ENCODE measurements at places on chromosomes 4 and X. TPM values are rescaled to one million over a fixed set of nuclear protein-coding genes. Genes with fewer than 3 reads are reported as not detected.

- peak; percentile 5 for DNase-seq
Observed at GRCh38 chr4:7159923-7160322, 32.4 kb upstream of the SORCS2 start.

- no peak for DNase-seq
Observed at GRCh38 chr4:62399242-62399641, 1199.1 kb downstream of the ADGRL3 start.

DNA sequence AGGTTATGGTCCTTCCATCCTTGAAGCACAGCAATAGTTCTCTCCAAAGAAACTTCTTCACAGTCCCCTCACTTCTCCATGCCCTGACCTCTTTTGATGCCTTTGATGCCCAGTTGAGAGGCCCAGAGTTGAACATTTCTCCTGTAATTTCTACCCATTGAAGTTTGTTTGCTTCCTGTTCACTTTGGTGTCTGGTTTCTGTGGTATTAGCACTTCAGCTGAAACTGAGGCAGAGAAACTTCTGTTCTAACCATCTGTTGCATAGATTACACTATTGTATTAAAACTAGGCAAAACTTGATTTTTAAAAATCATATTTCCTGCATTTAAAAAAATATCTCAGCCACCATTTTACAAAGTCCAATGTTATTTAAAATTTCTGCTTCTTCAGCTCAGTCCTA lies 89.8 kb upstream of the ADGRG2 start:
- DNase-seq = no peak

The REELD1 gene
- total RNA-seq = 2.4 TPM

The TCEAL5 gene
- not detected for total RNA-seq

GRCh38 chr4:84451546-84451945 lies 47.5 kb downstream of the NKX6-1 start:
- DNase-seq = no peak

DNA sequence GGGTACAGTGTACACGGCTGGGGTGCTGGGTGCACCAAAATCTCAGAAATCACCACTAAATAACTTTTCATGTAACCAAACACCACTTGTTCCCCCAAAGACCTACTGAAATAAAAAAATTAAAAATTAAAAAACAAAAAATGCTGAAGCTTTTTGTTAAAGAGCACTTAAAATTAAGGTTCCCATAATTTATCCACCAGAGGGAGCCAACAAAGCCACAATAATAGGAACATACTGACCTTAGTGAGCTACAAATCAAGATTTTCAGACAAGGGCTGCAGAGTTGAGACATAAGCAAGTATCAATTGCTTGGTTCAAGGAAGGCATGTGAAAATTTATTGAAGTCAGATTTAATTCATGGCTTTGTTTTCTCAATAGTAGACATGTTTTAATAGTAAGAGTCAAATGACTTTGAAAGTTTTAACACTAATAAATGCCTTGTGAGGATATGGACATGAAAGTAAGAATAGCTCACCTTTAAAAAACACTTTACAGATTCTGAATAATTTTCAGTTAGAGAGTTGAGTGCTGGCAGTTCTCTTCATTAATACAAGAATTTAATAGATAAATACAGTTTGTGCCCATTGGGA lies 43.0 kb upstream of the SCOC start:
- no peak for DNase-seq

DNA sequence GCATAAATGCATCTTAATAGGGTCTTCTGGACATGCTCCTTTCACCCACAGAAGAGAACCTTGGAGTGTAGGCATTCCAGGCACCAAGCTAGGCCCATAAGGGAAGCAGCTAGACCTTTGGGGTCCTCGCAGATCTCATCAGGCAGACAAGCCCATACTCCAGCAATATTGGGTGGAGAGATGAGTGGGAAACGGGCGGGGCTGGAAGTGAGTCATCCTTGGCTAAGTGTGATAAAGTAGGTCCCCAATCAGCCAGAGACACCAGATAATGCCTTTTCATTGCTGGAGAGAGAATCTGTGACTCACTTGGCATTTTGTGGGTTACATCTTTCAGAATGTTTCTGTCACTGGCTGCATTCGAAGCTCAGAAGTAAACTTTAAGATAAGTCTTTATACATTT lies 133.3 kb upstream of the MBNL3 start:
- no peak for DNase-seq

DNA sequence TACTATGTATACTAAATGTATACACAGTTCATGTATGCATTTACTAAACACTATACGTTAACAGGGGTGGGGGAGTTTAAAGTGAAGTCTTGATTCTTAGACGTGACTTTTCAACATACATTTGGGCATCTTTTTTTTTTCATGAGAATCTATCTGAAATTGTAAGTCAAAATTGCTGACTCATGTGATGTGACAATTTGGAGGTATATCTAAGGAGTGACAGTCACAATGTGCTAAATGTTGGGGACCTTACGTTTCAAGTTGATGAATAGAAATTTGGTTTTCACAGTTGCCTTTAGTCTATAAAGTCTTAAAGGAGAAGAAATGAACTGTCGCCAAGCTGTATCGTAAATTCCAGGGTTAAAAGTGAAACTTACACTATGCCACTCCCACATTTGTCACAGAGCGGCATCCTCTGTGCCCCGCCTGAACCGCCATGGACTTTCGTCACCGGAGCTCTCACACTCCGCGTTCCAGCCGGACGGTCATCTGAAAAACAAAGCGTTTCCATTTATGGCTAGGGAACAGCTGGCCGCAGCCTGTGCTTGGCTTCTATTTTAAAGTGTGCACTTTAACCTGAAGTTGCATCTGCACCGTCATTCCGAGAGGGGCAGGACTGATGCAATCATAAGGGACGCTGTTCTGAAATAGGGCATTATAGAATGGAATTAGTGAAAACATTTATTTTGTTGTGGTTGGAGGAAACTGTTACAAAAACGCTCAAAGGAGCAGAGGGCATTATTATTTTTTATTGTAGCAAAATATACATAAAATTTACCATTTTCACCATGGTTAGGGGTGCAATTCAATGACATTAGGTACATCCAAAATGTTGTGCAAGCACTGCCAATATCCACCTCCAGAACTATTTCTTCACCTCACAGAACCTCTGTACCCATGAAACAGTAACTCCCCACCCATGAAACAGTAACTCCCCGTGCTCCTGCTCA lies 30.9 kb downstream of the PDLIM3 start:
- DNase-seq = no peak

The RASL11B gene
- 4.8 TPM for total RNA-seq

GRCh38 chr4:116829187-116829586 lies 256.2 kb downstream of the TRAM1L1 start:
- no peak for DNase-seq

The FGFRL1 gene
- total RNA-seq = 18.4 TPM

DNA sequence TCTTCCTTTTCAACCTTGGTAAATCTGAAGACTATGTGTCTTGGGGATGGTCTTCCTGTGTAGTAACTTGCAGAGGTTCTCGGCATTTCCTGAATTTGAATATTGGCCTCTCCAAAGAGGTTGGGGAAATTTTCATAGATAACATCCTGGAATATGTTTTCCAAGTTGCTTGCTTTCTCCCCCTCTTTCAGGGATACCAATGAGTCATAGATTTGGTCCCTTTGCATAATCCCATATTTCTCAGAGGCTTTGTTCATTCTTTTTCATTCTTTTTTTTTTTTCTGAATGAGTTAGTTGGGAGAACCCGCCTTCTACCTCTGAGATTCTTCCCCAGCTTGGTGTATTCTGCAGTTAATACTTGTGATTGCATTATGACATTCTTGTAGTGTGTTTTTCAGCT lies 549.2 kb upstream of the AMOT start:
- no peak for DNase-seq

DNA sequence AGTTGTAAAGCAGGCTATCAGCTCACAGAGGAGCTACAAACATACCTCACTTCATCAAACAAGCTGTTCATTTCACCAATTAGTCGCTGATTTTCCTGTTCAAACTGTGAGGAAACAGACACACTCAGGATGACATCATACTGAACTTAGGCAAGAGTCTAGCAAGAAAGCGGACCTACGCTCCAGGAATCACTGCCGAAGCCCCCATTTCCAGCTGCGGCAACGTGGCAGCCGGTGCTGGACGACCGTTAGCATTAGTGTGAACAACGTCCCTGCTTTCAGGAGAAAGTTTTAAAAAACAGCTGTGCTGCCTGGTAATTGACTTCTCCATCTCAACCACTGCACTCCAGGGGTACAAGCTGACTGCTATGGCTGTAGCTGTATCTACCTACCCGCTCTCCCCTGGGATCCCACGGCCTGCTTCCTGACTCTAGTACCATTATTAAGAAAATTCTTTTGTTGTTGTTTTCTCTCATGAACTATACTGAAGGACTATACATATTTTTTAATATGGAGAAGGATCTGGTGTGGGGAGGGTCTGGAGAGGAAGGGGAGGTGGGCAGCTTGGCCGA lies 38.3 kb downstream of the NSG1 start:
- no peak for DNase-seq

The RBMXL3 gene
- total RNA-seq = not detected

GRCh38 chrX:51743179-51743957 lies at the start of gene GSPT2:
TSS of gene GSPT2 (plus strand) at chrX:51743442. CDS start at chrX:51743627, 185 bp downstream.
- DNase-seq = peak; percentile 30

The WAS gene
- 3.1 TPM for total RNA-seq

The GAB1 gene
- 68.2 TPM for total RNA-seq

The GPR143 gene
- 0.21 TPM for total RNA-seq

GRCh38 chr4:122776916-122777315 lies 44.4 kb downstream of the BBS12 start:
- no peak for DNase-seq

The TMEM144 gene
- 23.8 TPM for total RNA-seq

The COL25A1 gene
- total RNA-seq = 2.2 TPM

The SATL1 gene
- total RNA-seq = not detected

DNA sequence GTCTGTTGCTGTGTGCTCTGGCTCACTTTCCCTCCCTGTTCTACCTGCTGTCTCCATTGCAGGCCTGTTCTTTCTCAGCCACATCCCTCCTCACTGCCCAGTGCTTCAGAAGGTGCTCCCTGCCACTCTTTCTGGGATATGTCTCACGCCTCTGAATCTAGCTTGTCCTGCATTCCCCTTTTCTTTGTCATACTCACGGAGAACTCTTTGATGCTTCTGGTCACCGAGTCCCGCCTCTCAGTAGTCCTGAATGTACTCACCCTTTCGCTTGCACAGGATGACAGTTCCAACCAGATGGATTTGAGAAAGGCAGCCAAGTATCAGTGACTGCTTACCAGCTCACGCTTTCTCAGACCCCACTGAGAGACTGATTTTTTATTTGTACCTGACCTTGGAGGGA lies 65.2 kb upstream of the TLR2 start:
- no peak for DNase-seq

GRCh38 chr4:15340902-15341732 lies 86.7 kb upstream of the C1QTNF7 start:
- no peak for DNase-seq

DNA sequence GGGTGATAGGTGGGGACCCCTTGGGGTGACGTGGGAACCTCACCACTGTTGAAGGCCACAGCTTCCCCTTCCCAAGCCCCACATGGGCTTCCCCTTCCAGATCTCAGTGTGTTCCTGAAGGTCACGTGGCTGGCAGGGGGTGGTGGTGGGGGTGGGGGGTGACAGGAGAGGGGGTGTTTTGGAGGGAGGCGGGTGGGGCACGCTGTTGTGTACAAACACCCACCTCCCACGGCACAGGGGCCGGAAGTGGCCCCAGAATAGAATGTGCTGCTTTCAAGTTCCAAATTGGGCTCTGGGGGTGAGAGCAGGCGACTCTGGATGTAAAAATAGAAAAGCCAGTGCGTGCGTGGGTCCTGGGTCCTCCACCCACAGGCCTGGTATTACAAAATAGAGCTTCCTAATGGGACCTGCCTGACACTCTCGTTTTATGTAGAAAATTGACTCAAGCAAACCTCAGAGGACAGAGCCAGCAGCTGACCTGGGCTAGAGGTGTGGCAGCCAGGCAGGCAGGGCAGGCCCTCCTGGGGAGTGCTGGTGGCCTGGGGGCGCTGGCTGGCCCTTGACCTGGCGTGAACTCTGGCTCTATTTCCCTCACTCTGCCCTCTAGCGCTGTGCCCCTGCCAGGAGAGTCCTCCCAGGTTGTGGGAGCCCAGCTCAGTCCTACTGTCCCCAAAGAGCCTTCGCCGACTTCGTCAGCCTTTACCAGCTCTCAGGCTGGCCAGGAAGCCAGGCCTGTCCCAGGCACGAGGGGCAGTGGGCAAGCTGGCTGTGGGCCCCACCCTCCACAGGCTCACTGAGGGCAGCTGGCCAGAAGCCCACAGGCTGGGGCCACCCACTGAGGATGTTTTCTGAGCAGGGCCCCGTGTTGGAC lies 5.4 kb upstream of the SH3BP2 start:
- no peak for DNase-seq

- no peak for DNase-seq
Observed at GRCh38 chrX:38664285-38664684, 102.9 kb downstream of the TSPAN7 start.

The SNCA gene
- total RNA-seq = 46.5 TPM

DNA sequence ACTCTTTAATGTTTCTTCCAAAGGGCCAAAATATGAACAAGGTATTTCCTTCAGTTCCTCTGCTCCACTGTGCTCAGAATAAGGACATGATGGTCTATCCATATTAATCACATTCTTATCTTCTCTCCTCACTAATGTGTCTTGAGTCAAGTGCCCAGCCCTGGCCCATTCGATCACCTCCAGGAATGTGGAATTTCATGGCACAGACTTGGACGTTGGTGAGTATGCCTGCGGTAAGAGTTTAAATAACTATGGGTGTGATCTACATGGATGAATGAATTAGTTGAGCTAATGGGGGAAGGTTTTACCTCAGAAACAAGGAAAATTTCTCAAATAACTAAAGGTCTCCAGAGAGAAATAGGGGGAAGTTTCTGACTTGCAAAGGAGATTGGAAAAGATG lies 174.0 kb downstream of the NPFFR2 start:
- no peak for DNase-seq

- DNase-seq = no peak
Observed at GRCh38 chrX:68121835-68122234, 311.5 kb downstream of the OPHN1 start.

The SPCS3 gene
- 55.7 TPM for total RNA-seq

GRCh38 chr4:66186095-66186494 lies 515.8 kb upstream of the EPHA5 start:
- no peak for DNase-seq

The NCAPG gene
- total RNA-seq = 0.20 TPM

The FGF2 gene
- total RNA-seq = 19.0 TPM

Measured in tibial nerve (tissue), 4 donors.